ENCODE measurements at places on chromosomes 5 and 9.

- no peak for DNase-seq
Observed at GRCh38 chr9:86604741-86605140, 250.5 kb upstream of the TUT7 start.

- DNase-seq: no peak
Observed at GRCh38 chr5:149256451-149256850, 15.2 kb upstream of the AFAP1L1 start.

DNA sequence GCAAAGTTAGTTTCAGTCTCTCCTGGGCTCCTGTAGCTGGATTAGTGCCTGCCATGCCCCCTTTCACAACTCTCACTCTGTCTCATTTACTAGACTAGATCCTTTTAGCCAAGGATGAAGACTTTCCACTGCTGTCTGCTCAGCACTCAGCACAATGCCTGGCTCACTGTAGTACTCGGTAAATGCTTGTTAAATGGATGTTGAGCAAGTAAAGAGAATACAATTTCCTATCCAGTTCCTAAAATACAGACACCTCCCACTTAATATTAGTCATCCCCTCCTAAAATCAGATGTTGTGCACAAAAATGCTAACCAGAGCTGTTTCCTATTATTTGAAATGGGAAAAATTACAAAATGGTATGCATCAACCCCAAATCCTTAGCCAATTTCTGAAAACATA lies 195.8 kb downstream of the SREK1 start:
- no peak for DNase-seq

GRCh38 chr9:88164850-88165249 lies 26.6 kb upstream of the SPATA31C2 start:
- no peak for DNase-seq

- DNase-seq: no peak
Observed at GRCh38 chr5:131230406-131230805, 33.4 kb upstream of the CDC42SE2 start.

GRCh38 chr5:66511491-66511890 lies 84.7 kb upstream of the MAST4 start:
- DNase-seq: no peak

DNA sequence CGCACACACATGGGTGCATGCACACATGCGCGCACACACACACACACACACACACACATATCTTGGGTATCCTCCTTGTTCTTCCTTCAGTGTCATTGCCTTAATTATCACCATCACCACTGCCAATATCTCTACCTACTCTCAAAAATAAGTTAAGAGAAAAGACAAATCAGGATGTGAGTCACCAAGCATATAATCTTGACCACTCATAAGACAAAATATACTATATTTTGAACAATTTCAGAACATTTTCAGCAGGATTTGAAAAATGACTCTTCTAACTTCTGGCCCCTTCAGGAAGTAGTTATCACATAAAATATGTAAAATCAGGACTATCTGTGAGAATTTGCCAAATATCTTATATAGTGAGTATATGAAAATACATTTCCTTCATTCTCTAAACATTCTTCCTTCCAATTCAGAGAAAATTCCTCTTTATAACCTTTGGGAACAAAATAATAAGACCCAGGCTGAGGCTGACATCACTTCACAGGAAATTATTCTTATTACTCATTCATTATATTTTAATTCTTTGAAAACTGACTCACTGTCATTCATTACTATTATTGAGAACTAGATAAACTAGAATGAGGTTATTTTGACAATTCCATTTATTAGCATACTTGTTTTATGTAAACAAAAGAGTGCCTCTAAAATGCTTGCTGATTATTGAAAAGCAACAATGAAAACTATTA lies 772.0 kb upstream of the ACO1 start:
- no peak for DNase-seq

DNA sequence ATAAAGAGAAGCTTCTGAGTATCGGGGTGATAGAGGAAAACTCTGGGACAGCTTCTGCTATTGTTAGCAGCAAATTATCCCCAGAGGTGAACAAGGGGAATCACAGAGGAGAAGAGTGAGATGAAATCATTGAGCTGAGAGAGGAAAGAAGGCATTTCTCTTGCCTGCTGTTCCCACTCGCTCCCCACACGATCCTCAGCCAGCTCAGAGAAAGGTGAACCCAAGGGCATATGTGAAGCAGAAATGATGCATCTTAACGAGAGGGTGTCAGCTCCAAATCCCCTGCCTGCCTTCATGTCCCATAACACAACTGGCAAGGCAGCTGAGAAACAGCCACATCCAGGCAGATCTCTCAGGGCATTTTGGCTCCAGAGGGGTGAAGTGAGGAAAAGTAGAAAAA lies 111.6 kb downstream of the BRINP1 start:
- DNase-seq: no peak

DNA sequence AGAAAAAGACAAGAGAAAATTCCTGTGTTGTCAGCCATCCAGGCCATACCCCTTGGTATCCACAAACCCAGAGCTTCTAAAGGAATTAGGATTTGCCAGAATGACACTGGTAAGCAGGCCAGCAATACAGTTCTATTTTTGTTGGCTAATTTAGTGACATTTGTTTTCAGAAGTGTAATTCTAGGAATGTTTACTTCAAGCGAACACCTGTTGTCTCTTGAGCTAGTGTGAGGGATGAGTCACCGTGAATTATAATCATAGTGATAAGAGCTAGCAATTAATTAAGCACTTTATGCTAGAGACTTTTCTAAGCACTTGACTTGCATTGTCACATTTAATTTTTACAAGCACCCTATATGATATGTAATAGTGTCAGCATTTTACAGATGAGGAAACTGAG lies 99.2 kb downstream of the PRKACG start:
- no peak for DNase-seq

- DNase-seq: no peak
Observed at GRCh38 chr9:134895567-134895907, 14.9 kb downstream of the FCN2 start.

DNA sequence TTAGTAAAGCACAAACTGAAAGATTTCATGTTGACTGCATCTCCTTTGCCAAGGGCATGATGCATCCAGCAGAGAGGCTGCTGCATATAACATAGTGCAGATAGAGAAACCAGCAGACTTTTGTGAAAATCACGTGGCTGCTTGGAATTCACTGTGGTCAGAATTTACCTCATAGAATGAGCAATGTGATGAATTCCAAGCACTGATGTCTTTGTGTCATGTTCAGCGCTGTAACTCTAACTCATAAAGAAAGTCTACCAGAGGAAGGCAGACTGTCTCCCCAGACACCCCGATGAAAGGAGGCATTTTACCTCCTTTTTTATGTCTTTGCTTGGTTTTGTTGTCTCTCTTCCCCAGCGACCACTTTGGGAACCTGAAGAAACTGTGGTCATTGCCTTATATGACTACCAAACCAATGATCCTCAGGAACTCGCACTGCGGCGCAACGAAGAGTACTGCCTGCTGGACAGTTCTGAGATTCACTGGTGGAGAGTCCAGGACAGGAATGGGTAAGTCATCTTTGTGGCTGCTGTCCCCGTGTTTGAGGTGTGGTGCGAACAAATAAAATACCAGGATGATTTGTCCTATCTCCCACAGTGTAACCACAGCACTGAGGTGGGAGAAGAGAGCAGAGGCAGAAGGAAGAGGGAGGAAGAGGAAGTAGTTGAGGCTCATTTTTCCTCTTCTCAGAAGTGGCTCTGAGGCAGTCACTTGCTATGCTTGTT lies 42.0 kb downstream of the ITK start:
- no peak for DNase-seq

DNA sequence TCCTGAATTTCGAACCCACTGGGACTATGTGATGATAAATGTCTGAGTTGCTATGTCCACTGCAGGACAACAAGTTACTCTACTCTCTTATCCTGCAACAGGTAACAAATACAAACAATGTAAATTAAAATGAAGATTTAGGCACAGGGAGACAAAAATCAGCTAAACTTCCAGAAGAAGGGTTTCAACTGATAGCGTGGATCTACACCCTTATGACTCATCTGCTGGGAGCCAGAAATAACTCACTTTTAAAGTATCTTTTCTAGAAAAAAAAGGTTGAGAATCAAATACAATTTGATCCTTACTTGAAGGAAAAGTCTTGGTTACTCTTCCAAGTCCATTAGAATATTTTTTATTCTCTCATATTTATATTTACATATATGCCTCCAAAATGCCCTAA lies 21.4 kb downstream of the PJA2 start:
- no peak for DNase-seq

GRCh38 chr5:82985763-82986162 lies 91.4 kb downstream of the TMEM167A start:
- DNase-seq: no peak

GRCh38 chr9:33175649-33176325 lies 8.7 kb upstream of the B4GALT1 start:
- no peak for DNase-seq

- no peak for DNase-seq
Observed at GRCh38 chr5:77774981-77775789, 954 bp downstream of the TBCA start.

Measured in activated CD8-positive, alpha-beta memory T cell treated with anti-CD3 and anti-CD28 coated beads for 1 hour (primary cell).